ENCODE measurements at places on chromosomes 5 and 9. TPM values are rescaled to one million over a fixed set of nuclear protein-coding genes. Genes with fewer than 3 reads are reported as not detected.

GRCh38 chr9:85645909-85646627, 95.7 kb downstream of the AGTPBP1 start:
- H3K4me3 ChIP-seq: no peak overlapping the region
- H3K4me1 ChIP-seq: no peaks in the 10 kb centered on the region
- H3K27me3 ChIP-seq: no peaks in the 10 kb centered on the region
- H3K27ac ChIP-seq: no peak overlapping the region

DNA sequence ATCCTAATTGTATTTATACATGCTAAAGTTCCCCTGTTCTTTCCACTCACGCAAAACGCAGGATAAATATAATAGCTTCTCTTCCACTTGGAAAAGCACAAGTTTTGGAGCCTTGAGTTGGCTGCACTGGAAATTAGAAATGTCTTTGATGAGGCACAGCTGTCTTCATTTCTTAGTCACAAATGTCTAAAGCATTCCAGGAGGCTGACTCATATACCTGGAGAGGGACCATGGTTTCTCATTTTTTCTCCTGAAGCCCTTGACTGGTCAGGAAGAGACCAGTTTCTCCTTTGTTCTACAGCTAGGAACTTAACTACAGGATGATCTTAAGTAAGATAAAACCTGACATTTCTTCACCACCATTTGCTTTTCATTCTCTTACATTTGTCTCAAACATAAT, 16.2 kb downstream of the MTX3 start:
- no peak overlapping the region for H3K4me3 ChIP-seq
- H3K27me3 ChIP-seq: no peaks in the 10 kb centered on the region
- DNase-seq: no peak
- H3K4me1 ChIP-seq: no peaks in the 10 kb centered on the region
- H3K27ac ChIP-seq: no peak overlapping the region

Gene FABP6
- total RNA-seq: not detected

Gene CDC23
- 14.1 TPM for total RNA-seq

- H3K4me3 ChIP-seq: no peak overlapping the region
- H3K36me3 ChIP-seq: no peaks in the 10 kb centered on the region
- no peak overlapping the region for H3K27ac ChIP-seq
- no peak for DNase-seq
- H3K27me3 ChIP-seq: no peaks in the 10 kb centered on the region
These were observed 7.4 kb upstream of the SPDL1 start for GRCh38 chr5:169576181-169576598.

GRCh38 chr5:60810438-60811085, 33.5 kb downstream of the ELOVL7 start:
- H3K4me3 ChIP-seq: no peak overlapping the region
- no peaks in the 10 kb centered on the region for H3K36me3 ChIP-seq
- H3K27ac ChIP-seq: no peak overlapping the region
- H3K27me3 ChIP-seq: no peaks in the 10 kb centered on the region

DNA sequence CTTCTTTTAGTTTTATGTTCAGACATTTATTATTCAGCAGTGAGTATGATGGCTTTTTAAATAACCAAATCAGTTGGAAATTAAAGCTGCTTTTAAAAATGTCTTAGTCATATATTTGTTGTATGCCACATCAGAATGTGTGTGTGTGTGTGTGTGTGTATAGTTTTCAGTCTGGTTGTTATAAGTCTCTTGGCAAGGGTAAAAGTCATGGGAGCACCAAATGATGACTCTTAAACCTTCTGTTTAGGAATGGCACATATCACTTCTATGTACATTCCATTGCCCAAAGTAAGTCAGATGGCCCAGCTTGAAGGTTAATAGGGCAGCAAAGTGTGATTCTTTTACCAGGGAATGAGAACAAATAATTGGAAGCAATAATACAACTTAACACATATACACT, 135.9 kb downstream of the RNF180 start:
- H3K36me3 ChIP-seq: no peaks in the 10 kb centered on the region
- no peak overlapping the region for H3K4me3 ChIP-seq
- no peaks in the 10 kb centered on the region for H3K4me1 ChIP-seq
- H3K27ac ChIP-seq: no peak overlapping the region

DNA sequence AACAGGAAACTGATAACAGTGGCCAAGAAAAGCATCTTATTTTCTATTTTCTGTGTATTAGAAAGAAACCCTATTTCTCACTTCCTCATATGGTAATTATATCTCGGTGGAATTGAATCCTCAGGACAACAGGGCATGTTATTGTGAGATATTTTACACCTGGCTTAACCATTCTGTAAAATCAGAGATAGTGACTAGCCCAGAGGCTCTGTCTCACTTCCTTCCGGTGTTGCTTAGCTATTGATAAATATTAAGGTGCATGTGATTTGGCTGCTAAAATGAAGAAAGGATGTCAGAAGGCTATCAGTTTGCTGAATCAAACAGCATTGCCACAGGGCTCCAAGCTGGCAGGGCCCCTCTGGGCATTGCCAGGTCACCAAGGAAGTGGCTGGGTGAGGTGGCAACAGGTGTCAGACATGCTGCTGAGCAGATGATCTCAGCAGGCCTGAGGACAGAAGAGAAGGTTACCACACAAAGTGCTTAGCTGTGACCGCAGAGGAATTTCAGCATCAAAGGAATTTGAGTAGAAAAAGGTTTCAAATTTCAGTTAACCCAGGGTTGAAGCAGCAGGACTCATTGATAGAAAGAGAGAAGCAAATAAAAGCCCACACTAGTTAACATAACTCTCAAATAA, 330.7 kb downstream of the PDE4D start:
- no peaks in the 10 kb centered on the region for H3K4me1 ChIP-seq
- DNase-seq: no peak
- no peaks in the 10 kb centered on the region for H3K27me3 ChIP-seq
- H3K36me3 ChIP-seq: no peaks in the 10 kb centered on the region
- H3K4me3 ChIP-seq: no peak overlapping the region
